M059J (cell line): ENCODE measurements at places on chromosomes 6 and 20. TPM values are rescaled to one million over a fixed set of nuclear protein-coding genes. Genes with fewer than 3 reads are reported as not detected.
A peak's percentile ranks its signal among the peaks of the same experiment; 100 is the strongest.

The LAMA2 gene
- total RNA-seq, result 1.5 and 3.8 TPM in 2 replicates

The KPNA5 gene
- 2.7 and 2.9 TPM in 2 replicates for total RNA-seq

The CHRNA4 gene
- total RNA-seq, result not detected in 2 replicates

The SIGLEC1 gene
- not detected in 2 replicates for total RNA-seq

The UBD gene
- 0.17 TPM in 1 of 2 replicates, not detected in the other for total RNA-seq

The MRPL2 gene
- total RNA-seq, result 43.4 and 55.4 TPM in 2 replicates

The HLA-DPB1 gene
- total RNA-seq, result not detected in 2 replicates

- no peak for DNase-seq
Observed at GRCh38 chr6:100458841-100459591, 5.7 kb downstream of the SIM1 start.

DNA sequence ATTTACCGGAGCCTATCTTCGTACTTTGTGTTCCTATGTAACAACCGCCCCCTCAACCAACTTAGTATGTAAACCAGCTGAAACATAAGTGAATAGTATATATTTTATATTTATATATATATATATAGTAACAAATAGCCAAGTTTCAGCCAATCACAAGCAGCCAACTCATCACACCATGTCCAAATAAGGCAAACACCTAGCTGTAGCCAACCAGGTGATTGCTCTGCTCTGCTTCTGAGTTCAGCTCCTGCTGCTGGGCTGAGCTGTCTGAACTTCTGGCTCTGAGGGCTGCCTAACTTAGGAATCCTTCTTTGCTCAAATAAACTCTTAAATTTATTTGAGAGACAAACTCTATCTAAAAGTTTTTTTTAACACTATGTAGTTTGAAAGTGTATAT is 101.6 kb upstream of the SOX4 start:
- DNase-seq, result no peak

DNA sequence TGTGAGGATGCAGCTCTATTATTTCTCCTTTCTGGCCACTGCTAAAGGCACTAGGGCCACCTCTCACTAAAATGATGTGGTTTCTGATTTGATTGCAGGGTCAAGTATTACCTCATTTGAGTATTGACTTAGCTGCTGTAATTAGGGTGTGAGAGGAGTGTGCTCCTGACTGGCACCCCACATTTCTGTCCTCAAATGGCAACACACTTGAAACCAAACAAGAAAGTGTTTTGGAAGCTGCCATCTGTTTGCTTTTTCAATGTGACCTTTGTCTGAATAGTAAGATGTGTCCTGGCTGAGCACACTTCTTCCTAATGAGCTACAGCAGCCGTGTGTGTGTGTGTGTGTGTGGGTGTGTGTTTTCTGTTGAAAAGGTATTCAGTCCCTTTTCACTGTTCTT is 62.8 kb upstream of the SCP2D1 start:
- no peak for DNase-seq

DNA sequence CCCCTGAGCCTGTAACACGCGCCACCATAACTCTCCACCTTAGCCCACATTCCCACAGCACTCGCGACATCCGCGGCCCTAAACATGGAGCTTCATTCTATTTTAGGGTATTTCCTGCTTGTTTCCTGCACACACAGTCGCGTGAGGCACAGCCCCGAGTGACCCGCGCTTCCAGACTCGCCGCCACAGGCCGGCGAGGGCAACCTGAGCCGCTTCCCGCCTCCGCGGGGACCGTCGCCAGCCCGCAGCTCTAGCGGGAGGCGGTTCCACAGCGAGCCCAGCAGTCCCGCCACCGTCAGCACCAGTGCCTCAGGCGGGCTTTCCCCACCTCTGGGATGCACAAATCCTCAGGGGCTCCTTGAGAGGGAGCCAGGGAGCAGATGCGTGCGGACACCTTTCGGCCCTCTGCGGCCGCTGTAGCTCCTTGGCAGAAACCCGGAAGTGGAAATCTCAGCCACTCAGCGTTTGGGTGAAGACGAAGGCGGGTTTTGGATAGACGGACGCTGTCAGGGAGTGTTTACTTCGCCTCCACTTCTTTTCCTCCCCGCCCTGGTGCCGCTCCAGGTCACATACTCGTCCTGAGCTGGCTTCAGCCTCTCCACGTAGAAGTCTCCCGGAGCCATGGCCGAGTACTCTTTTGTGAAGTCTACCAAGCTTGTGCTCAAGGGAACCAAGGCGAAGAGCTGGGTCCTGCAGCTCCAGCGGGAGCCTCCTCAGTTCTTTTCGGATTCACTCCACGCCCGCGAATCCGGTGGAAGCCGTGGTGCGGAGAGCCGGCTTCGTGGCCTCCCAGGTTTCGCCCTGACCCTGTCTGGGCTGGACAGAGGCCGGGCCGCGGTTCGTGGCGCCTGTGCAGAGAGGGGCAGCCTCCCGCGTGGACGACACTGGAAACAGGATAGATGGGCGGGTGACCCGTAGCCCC is 2177.4 kb upstream of the DEFB115 start:
- no peak for DNase-seq

DNA sequence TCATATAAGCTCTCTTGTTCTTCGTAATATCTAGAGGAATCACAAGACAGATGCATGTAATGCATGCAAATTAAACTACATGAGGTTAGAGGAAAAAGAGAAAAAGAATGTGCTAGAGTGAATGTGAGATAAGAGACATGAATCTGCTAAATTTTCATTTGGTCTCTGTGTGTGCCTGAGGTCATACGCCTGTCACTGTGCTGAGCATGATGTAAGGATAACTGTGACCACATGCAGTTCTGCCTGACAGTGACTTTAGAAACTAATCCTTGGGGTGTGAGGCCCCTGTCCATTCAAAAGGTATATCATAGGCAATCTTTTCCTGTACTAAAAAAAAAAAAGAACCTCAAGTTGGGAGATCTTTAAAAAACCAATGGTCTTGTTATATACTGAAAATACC is 70.6 kb downstream of the SHPRH start:
- no peak for DNase-seq

DNA sequence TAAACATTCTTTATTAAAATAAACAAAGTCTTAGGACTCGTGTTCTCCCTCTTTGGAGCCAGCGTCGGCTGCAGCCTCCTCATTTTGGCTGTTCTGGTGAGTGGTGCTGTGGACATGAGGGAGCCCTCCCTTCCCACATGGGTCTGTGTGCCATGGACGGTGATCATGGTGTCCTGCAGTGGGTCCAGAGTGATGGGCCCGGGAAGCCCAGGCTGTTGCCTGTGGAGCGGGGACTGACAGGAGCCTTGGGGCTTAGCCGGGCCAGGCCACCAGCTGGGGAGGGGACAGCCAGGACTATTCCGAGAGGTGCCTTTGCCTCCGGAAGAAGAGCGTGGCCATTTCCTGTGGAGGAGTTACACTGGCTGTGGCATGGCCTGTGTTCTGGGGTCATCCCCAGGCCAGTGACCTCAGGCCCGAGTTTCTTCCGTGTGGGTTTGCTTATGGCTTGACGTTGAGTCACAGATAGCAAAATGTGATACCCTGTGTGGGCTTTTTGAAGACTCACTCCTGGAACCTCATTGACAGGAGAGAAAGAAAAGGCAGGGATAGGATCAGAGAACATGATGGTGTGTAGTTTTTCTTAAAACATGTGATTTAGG is 153.4 kb downstream of the DTNBP1 start:
- DNase-seq, result no peak

GRCh38 chr20:57627339-57627738 is 7.1 kb upstream of the ZBP1 start:
- DNase-seq, result no peak

- DNase-seq, result peak; percentile 79
Observed at GRCh38 chr20:54172856-54173652, 732 bp downstream of the CYP24A1 start.

GRCh38 chr20:52461582-52461981 is 270.0 kb upstream of the ZFP64 start:
- peak; percentile 73 for DNase-seq

GRCh38 chr6:161394437-161394836 is 120.6 kb upstream of the AGPAT4 start:
- DNase-seq, result no peak

DNA sequence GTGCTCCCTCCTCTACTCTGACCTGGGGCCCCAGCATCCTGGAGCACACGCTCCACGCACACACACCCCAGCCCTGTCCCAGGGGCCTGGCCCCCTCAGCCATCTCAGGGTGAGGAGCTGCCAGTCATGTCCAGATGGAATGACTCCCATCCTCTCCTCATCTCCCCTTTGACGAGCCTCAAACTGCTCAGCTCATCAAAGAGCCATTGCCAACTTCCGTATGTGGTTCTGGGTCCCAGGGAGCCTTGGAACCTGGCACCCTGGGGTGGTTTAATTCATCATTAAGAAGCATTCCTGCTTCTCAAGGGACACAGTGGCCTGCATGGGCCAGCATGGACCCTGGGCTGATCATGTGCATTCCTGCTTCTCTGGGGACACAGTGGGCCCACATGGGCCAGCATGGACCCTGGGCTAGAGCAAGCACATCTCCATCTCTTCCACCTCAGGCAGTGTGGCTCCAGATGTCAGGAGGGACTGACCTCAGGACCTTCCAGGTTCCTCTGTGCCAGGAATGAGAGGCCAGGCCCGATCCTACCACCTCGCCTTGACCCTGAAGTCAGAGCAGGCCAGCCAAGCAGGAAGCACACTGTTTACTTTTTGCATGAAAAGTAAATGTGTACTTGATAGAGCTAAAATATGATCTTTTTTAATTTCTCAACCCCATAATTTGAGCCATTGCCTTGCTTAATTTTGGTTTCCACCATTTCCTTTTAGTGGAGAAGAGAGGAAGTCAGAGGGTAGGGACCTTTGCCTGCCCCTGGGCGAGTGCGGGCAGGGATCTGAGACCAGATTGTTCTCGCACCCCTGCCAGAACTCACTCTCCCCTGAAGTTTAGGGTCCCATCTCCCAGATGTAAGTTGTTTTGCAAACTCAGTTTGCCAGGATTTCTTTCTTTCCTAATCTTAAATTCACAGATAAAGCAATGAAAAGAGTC is 26.1 kb downstream of the SPATA2 start:
- no peak for DNase-seq

GRCh38 chr6:163036160-163036645 is 308.4 kb downstream of the PACRG start:
- DNase-seq, result no peak

GRCh38 chr6:96923871-96924493 is 546 bp upstream of the KLHL32 start:
- DNase-seq, result peak; percentile 6

DNA sequence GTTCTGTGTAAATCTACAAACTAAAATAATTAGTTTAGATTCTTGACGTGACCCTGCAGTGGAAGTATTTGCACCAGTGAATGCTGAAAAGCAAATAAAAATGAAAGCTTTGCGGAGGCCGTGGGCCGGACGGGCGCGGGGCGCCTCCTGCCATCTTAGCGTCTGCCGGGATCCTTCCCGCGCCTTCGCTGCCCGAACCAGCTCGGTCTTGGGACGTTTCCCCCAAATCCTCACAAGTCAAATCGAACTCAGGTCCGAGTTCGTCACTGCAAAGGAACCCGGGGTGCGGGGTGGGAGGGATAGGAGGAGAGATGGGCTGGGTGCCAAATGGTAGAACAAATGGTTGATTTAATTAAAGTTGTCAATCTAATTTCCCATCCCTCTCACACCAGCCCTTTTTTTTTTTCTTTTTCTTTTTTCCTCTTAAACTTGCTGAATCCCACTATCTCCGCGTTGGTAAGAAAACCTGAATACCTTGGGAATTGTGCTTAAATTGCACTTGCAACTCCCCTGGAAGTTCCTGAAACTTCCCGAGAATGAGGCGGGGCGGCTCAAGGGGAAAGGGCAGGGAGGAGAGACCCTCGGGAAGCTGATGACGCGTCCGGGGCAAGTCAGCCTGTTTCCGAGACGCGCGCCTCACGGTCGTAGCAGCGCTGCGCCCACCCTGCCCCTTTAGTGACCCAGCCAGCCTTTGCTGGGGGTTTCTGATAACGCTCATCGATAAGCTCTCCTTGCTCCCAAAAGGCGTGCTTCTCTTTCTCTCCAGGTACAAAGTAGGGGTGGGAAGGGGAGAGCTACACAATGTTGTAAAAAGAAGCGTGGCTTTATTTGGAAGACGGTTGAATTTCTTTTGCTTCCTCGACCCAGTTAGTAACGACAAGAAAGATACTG is 1.8 kb downstream of the GJA1 start:
- peak; percentile 61 for DNase-seq

DNA sequence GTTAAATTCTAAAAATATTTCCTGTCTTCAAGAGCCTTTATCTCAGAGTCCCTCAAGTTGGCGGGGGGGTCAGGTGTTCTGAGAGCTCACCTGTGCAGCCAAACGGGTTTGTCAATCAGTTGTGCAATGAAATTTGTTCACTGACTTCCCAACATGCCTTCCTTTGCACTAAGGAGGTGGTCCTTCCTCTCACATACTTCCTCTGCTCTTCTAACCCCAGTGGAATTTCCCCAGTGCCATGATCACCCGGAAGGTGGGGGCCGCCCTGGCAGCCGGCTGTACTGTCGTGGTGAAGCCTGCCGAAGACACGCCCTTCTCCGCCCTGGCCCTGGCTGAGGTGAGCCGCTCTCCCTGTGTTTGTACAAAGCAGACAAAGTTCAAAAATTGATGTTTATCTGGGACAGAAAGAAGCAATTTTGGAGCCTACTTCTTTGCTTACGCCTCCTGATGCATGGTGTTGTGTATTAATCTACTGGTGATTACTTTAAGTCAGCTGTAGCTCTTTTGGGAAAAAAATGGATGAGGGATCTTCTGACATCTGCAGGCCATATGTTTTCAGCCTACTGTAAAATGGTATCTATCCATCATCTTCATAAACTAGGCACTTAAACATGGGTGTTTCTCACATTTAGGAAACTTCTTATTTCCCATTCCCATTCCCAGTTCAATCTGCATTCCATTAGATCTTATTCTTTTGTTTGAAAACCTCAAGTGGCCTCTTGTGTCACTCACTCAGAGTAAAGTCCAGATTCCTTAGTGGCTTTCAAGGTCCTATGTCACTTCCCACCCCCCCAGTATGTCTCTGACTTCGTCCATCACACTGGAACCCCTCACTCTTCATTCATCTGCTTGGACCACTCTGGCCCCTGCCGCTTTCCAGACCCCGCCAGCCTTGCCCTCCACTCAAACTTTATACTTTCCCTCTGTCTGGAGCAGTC is 10.1 kb downstream of the ALDH5A1 start:
- no peak for DNase-seq

GRCh38 chr6:77030929-77031674 is 432.2 kb downstream of the HTR1B start:
- peak; percentile 44 for DNase-seq

- DNase-seq, result no peak
Observed at GRCh38 chr20:33751775-33752174, 20.0 kb downstream of the ZNF341 start.

GRCh38 chr20:14991023-14991422 is 653.6 kb upstream of the FLRT3 start:
- no peak for DNase-seq

DNA sequence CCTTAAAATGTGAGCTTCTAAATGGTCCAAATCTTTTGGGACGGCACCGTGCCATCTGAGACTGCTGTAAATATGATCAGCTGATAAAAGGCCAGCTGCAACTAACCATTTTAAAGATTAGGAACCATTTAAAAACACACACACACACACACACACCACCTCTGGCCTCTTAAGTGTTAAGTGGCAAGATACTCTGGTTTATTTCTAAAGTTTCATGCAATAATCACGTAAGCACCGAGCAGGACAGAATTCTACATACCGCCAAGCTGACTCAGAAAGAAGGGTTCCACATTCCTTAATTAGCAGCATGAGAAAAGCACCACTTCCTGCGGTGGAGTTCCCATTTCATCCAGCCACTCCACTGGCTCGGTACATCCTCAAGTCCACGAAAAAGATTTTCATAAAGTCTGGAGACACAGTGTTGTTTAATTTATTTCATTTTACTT is 17.8 kb upstream of the ZNF217 start:
- peak; percentile 100 for DNase-seq
